B cell (primary cell): ENCODE measurements at places on chromosomes 3 and 15. TPM values are rescaled to one million over a fixed set of nuclear protein-coding genes. Genes with fewer than 3 reads are reported as not detected.

DNA sequence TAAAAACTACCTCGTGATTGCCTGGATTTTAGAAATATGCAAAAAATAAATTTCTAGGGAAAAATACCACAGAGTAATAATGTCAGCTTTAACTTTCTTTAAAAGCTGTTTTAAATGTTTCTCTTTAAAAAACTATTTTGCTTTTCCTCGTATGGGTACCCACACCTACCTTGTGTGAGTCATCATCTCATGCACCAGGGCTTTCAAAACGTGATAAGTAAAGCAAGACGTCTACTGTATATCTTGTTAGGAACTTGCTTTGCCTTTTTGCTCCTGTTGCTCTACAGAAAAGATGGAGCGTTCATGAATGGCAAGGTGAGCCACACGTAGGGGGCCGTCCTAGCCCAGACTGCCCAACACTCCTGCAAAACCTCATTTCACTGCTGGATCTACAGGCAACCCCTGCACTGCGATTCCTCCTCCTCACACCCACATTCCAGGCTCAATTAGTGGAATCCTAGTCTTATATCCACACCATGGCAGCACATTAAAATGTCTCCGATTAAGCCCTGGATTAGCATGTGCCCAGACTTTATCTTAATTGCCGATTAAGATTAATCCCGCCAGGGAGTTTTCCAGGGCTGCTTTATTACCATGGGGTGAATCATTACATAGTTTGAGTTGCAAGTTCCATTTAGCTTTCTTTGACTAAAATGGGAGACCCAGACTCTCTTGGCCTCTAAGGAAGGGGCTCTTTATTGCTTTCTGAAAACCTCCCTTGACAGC lies 293.6 kb upstream of the ICE2 start:
- DNase-seq: no peak

GRCh38 chr3:136042608-136043221 lies 77.2 kb downstream of the PPP2R3A start:
- DNase-seq: peak; percentile 19

DNA sequence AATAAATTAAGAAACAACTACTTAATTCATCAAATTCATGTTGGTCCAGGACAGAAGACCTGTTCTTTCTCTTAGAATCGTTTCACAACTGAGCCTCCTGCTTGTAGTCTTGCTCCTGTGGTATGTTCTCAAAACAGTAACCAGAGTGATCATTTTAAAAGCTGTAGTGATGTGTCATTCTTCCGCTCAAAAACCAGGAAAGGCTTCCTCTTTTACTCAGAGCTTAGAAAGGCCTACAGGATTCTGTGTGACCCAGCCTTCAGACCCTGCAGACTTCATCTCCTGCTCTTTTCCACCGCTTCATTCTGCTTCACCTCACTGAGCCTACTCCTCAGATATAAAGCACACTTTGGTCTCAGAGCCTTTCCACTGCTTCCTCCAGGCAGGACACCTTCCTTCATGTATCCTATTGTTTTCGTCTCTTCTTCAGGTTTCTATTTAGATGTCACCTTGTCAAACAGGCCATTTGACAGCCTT lies 22.7 kb downstream of the ST6GAL1 start:
- no peak for DNase-seq

The CLN6 gene
- total RNA-seq: 22.8 and 31.5 TPM in 2 replicates
